ENCODE measurements at places on chromosomes 13 and 19. TPM values are rescaled to one million over a fixed set of nuclear protein-coding genes. Genes with fewer than 3 reads are reported as not detected.

TUBGCP3 gene
- 35.7 TPM for total RNA-seq

DNA sequence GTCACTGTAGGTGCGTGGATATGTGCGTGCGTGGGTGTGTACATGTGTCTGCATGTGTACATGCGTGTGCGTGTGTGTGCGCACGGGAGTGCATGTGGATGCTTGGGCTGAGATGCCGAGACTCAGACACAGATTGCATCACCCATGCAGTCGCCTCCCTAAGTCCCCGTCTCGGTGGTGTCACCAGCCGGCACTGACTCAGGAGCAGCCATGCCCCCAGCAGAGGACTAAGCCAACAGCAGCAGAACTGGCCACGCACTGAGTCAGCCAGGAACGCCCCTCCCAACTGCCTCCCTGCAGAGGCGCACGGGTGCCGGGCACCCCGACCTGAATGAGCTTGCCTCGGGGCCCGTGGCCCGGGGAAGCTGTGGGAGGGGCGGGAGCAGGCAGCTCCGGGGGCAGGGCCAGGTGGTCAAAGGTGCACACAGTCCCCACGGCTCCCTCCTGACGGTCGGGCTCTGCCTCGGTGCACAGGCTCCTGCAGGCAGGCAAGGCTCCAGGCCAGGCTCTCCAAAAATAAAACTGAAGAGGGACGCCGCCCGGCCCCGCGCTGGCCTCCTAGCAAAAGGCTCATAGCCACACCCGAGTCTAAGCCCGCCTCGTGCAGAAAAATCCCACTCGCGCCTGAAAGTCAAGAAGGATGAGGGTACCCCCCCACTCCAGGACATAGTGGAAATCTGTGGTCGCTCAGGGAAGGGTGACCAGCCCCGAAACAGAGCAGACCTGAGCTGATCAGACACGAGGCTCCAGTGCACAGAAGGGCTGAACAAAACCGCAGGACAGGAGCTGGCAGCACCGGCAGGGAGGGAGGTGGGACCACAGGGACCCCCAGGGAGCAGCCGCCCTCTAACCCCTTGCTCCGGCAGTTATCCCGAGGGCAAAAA, 49.2 kb downstream of the GADD45B start:
- H3K27ac ChIP-seq, result no peak overlapping the region
- H3K36me3 ChIP-seq, result peaks cover 6% of the 10 kb centered on the region
- H3K4me1 ChIP-seq, result peaks cover 17% of the 10 kb centered on the region

CALR3 gene
- total RNA-seq, result not detected

B3GNT8 gene
- total RNA-seq, result not detected

DNA sequence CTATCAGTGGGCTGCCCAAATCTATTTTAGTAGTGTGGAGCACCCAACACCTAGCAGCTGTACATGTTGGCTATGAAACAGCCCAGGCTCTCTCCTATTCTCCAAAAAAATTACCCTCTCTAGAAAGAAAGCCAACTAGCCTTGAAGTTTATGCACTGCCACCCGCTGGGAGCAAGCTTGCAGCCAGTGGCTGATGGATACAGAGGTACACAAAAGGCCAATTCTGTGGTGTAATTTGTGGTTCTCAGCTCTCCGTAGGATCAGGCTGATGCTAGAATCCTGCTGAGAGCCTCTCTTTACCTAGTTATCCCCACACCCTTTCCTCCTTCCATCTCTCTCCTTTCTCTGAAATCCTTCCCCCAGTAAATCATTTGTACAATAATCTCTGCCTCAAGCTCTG, 1120.7 kb downstream of the DIAPH3 start:
- no peak for DNase-seq
- H3K27ac ChIP-seq, result no peak overlapping the region
- H3K36me3 ChIP-seq, result no peaks in the 10 kb centered on the region
- H3K4me3 ChIP-seq, result no peak overlapping the region
- H3K27me3 ChIP-seq, result no peaks in the 10 kb centered on the region

ZBTB7A gene
- total RNA-seq, result 32.7 TPM

CAMSAP3 gene
- total RNA-seq, result 6.7 TPM

DNA sequence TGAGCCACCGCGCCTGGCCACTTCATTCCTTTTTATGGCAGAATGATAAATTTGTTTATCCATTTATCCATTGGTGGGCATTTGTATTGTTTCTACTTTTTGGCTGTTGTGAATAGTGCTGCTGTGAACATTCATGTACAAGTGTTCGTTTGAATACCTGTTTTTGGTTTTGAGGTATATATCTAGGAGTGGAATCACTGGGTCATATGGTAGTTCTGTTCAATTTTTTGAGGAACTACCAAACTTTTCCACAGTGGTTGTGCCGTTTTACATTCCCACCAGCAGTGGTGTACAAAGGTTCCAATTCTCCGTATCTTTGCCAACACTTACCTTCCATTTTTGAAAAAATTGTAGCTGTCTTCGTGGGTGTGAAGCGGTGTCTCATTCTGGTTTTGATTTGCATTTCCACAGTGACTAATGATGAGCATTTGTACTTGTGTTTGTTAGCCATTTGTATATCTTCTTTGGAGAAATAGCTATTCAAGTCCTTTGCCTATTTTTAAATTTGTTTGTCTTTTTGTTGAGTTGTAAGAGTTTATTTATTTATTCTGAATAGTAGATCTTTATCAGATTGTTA, 55.7 kb downstream of the TM9SF2 start:
- DNase-seq, result no peak
- peaks cover 84% of the 10 kb centered on the region for H3K36me3 ChIP-seq
- no peak overlapping the region for H3K4me3 ChIP-seq
- no peaks in the 10 kb centered on the region for H3K4me1 ChIP-seq
- H3K27ac ChIP-seq, result no peak overlapping the region

DNA sequence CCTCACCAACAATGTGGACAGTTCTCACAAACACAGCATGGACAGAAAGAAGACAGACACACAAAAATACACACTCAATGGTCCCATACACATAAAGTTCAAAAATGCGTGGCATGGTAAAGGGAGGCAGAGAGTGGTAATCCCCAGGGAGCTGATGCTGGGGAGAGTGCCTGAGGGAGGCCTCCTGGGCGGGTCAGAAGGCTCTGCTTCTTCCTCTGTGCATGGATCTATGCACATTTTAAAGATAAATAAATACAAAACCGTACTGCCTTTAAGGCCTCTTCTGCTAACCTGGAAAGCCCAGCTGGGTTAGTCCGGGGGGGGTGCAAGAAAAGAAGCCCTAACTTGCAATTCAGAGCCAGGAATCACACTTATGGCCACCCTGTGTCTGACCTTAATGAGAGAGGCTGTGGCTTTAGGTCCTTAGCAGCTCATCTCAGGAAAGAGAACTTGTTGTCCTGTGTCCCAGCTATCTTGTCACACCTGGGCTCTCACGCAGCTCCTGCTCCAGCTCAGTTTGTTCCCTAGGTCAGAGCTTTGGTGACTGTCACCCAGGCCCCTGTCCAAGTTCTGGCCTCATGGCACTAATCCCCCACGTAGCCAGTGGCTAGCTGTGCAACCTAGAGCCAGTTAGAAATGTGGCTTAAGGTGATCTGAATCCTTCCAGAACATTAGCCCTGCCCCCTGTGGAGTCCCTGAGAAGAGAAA, 28.5 kb downstream of the POP4 start:
- H3K27me3 ChIP-seq, result no peaks in the 10 kb centered on the region
- H3K4me1 ChIP-seq, result no peaks in the 10 kb centered on the region
- no peak overlapping the region for H3K27ac ChIP-seq
- DNase-seq, result no peak
- H3K36me3 ChIP-seq, result no peaks in the 10 kb centered on the region

DNA sequence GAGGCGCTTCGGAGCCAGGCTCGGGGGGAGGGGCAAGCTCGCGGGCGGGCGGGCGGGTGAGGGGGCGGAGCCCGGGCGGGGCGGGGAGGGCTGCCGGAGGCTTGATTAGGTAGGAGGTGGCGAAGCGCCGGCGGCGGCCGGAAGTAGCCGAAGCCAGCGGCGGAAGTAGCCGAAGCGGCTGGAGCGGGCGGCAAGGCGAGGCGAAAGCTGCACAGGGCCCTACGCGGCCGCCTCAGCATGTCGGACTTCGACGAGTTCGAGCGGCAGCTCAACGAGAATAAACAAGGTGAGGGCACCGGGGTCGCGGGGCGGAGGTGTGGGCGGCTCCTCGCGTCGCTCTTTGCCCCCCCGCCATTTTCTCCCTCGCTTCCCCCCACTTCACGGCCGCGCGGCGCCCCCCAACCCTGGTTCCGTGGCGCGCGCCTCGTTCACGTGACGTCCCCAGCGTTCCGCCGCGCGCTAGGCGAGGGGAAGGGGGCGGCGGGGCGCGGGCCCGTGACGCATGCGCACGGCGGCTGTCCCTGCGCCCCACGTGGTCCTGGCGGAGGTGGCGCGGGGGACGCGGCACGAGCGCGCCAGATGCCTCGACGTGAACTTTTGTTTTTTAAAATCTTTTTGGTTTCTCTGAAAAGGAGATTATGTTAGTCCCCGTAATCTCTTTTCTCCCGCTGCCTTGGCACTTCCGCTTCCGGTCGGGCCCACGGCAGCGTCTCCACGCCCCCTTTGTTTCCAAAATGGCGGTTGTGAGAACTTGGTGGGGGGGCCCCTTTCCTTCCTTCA, at the start of gene U2AF2:
U2AF2 (plus strand) TSS at position 168 of the 780 bp plus-strand sequence; CDS start at position 238, 70 bp downstream.
- H3K27ac ChIP-seq, result peak within 1 kb of the TSS; percentile 98
- H3K27me3 ChIP-seq, result no peaks in the 10 kb centered on the region
- H3K36me3 ChIP-seq, result peaks cover 16% of the 10 kb centered on the region
- peak; percentile 92 for DNase-seq
- H3K4me1 ChIP-seq, result peaks cover 29% of the 10 kb centered on the region

GRCh38 chr13:110665491-110666254, 40.2 kb downstream of the CARS2 start:
- H3K27me3 ChIP-seq, result no peaks in the 10 kb centered on the region
- no peak overlapping the region for H3K4me3 ChIP-seq
- no peaks in the 10 kb centered on the region for H3K4me1 ChIP-seq
- H3K36me3 ChIP-seq, result peaks cover 97% of the 10 kb centered on the region
- no peak for DNase-seq
- no peak overlapping the region for H3K27ac ChIP-seq

KANK3 gene
- 1.2 TPM for total RNA-seq

NKG7 gene
- total RNA-seq, result not detected

GRCh38 chr13:91112201-91112923, 235.1 kb upstream of the MIR17HG start:
- H3K4me1 ChIP-seq, result no peaks in the 10 kb centered on the region
- H3K27ac ChIP-seq, result no peak overlapping the region
- no peaks in the 10 kb centered on the region for H3K36me3 ChIP-seq
- H3K4me3 ChIP-seq, result no peak overlapping the region

GRCh38 chr19:54403054-54403453, 12.2 kb upstream of the TTYH1 start:
- no peaks in the 10 kb centered on the region for H3K27me3 ChIP-seq
- H3K27ac ChIP-seq, result no peak overlapping the region
- DNase-seq, result no peak
- no peaks in the 10 kb centered on the region for H3K4me1 ChIP-seq
- H3K36me3 ChIP-seq, result no peaks in the 10 kb centered on the region

GRCh38 chr13:34926508-34926907, 15.6 kb upstream of the NBEA start:
- H3K4me3 ChIP-seq, result no peak overlapping the region
- no peak overlapping the region for H3K27ac ChIP-seq
- no peaks in the 10 kb centered on the region for H3K4me1 ChIP-seq
- DNase-seq, result peak; percentile 64
- no peaks in the 10 kb centered on the region for H3K27me3 ChIP-seq

DNA sequence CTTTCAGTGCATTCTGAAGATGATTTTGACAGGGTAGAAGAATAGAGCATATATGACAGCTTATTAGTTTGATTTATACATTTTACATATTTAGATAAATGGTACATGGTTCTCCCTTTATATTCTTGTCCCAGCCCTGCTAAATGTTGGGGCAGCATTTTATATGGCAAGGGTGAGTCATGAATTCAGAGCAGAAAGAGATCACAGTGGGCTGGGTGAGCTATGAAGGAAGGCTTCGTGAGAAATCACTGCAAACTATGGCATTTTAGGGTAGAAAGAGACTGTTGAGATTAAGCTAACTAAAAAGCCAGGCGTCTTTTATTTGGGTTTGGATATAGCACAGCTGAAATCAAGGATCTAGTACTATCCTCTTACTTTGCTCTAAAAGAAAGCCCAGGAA, 23.9 kb upstream of the METTL21C start:
- peaks cover 9% of the 10 kb centered on the region for H3K4me1 ChIP-seq
- no peak for DNase-seq
- H3K36me3 ChIP-seq, result no peaks in the 10 kb centered on the region
- no peak overlapping the region for H3K27ac ChIP-seq
- H3K27me3 ChIP-seq, result no peaks in the 10 kb centered on the region

GRCh38 chr19:17394891-17395415, 957 bp upstream of the CCDC194 start:
- peak; percentile 71 for DNase-seq
- peak overlapping the region; percentile 54 for H3K27ac ChIP-seq
- peak overlapping the region; percentile 57 for H3K4me3 ChIP-seq
- H3K27me3 ChIP-seq, result no peaks in the 10 kb centered on the region

GRCh38 chr13:67827992-67828391, 597.9 kb upstream of the PCDH9 start:
- no peak overlapping the region for H3K27ac ChIP-seq
- no peak for DNase-seq
- H3K4me1 ChIP-seq, result peaks cover 6% of the 10 kb centered on the region
- no peak overlapping the region for H3K4me3 ChIP-seq
- no peaks in the 10 kb centered on the region for H3K36me3 ChIP-seq

LILRA5 gene
- total RNA-seq, result not detected

ERICH6B gene
- not detected for total RNA-seq

MEX3D gene
- 20.0 TPM for total RNA-seq

- H3K27me3 ChIP-seq, result no peaks in the 10 kb centered on the region
- no peaks in the 10 kb centered on the region for H3K36me3 ChIP-seq
- no peak for DNase-seq
- no peaks in the 10 kb centered on the region for H3K4me1 ChIP-seq
These were observed 24.2 kb downstream of the ZNF607 start for GRCh38 chr19:37695144-37695899.

DNA sequence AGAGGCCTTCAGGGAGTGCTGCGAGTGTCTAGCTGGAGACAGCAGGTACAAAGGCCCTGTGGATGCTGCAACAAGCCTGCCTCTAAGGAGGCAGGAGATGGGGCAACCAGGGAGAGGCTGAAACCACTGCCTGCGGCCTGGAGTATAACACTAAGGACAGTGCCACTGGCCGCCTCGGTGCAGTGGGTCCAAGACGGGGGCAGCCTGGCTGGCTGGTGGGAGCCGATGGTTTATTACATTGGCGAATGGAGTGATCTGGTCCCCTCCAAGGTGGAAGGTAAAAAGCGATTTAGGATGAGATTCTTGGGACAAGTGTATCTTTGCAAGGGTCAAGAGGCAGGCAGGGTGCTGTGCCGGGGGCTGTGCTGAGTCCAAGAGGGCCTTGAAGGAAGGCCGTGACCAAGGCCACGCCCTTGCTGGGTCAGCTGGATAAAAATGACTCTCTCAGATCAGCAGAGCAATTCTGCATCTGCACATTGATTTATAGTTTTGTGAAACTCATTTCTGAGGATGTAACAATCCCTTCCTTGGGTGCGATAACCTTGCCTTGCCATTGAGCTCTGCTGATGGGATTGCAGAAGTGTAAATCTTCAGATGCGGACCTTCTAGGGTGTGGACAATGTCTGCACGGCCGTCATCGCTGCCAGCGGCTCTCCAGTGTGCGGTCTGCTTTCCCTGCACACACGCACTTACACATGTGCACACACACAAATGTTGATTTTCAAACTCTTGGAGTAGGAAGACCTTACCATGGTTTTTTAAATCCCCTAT, 6.0 kb downstream of the TMEM255B start:
- H3K27ac ChIP-seq, result no peak overlapping the region
- H3K4me1 ChIP-seq, result peaks cover 6% of the 10 kb centered on the region
- no peaks in the 10 kb centered on the region for H3K27me3 ChIP-seq
